ENCODE measurements at places on chromosomes 16 and 17.

- no peak for DNase-seq
Observed at GRCh38 chr16:31064882-31065461, 9.1 kb downstream of the ZNF668 start.

DNA sequence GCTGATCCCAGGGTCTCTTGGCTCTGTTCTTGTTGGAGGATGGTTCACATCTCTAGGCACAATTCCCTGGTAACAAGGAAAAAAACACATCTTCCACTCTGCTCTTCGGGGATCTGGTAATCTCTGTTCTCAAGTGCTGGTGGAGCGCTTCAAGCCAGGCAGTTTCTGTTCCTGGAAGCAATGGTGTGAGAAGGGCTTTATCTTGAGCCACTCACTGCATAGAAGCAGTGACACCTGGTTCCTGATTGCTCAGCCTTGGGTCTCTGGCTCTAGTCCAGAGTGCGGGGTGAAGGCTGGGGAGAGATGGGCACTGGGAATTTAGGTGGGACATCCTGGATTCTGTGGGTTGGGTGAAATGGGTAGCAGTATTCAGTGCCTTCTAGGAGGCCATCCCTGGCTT, 14.1 kb downstream of the AKAP1 start:
- no peak for DNase-seq

GRCh38 chr16:29644973-29645693, 17.9 kb upstream of the SPN start:
- DNase-seq, result no peak

GRCh38 chr16:87698676-87699199, 67.0 kb downstream of the KLHDC4 start:
- DNase-seq, result no peak

GRCh38 chr16:88631920-88632586, 6.3 kb upstream of the IL17C start:
- DNase-seq, result no peak

DNA sequence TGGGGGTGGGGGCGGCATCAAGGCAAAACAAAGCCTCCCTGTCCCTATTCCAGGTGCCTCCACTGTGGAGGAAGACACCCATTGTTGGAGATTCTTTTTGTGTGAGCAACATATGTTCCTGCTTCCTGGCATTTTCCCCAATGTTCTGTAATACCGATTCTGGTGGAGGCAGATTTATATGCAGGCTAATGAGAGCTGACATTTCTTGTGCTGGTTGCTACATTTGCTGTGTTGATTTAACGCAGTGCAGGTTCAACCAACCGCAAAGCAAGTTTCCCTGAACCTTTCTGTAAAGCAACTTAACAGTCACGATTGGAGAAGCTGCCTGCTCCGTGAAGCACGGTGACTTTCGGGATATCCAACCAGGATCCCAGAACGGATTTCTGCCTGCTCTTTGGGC, 260.5 kb downstream of the CBLN1 start:
- DNase-seq, result no peak

- peak; percentile 16 for DNase-seq
Observed at GRCh38 chr17:55601874-55602364, 90.7 kb upstream of the SMIM36 start.

GRCh38 chr17:73394512-73395450, 83.0 kb upstream of the CDC42EP4 start:
- DNase-seq, result no peak

DNA sequence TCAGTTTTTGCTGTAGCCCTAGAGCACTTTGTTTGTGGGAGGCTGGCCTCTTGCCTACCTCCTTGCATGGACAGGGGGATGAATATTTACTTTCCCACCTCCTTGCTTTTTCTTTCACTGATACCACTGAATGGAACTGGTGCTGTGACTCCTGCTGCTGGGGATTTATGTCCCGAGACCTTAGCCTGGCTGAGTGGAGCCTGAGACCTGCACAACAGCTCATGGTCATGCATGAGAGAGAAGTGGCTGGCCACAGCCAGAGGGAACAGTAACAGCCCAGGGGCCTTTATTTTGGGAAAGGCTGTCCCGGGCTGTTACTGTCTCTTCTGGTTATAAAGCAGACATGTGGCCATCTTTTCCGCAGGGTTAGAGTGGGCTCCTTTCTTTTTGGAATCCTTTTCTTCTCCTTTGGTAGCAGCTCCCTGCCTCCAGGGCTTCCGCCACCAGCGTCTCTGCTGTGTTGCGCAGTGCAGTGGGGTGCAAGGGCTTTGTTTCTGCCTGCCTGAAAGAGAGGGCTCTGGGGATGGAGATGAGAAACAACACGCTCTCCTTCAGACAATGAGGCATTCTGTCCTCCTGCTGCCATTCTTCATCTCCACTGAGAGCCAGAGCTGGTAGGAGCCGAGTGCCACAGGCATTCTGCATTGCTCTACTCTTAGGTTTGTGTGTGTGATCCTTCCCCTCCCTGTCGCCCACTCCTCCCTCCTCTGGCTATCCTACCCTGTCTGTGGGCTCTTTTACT, 14.5 kb downstream of the SNX11 start:
- DNase-seq, result no peak

GRCh38 chr17:56936697-56937322, 23.0 kb upstream of the TRIM25 start:
- no peak for DNase-seq

GRCh38 chr16:81029930-81030604, 5.6 kb upstream of the ATMIN start:
- DNase-seq, result no peak

DNA sequence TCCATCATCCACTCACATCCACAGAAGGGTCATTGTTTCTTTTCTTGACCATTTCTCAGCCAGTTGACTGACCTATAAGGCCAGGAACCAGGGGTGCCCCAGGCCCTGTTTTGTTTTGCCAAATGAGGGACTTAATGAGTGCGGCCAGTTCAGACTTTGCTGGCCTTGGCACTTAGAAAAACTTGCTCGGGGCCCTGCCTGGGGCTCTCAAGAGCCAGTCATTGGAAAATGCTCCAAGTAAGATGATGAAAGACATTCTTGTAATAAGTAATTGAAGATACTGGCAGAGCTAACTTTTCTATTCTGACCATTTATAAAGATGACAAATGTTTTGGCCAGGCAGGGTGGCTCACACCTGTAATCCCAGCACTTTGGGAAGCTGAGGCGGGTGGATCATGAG, 29.0 kb upstream of the CLEC18B start:
- no peak for DNase-seq

GRCh38 chr17:33583518-33584417, 290.7 kb upstream of the ASIC2 start:
- DNase-seq, result peak; percentile 27

DNA sequence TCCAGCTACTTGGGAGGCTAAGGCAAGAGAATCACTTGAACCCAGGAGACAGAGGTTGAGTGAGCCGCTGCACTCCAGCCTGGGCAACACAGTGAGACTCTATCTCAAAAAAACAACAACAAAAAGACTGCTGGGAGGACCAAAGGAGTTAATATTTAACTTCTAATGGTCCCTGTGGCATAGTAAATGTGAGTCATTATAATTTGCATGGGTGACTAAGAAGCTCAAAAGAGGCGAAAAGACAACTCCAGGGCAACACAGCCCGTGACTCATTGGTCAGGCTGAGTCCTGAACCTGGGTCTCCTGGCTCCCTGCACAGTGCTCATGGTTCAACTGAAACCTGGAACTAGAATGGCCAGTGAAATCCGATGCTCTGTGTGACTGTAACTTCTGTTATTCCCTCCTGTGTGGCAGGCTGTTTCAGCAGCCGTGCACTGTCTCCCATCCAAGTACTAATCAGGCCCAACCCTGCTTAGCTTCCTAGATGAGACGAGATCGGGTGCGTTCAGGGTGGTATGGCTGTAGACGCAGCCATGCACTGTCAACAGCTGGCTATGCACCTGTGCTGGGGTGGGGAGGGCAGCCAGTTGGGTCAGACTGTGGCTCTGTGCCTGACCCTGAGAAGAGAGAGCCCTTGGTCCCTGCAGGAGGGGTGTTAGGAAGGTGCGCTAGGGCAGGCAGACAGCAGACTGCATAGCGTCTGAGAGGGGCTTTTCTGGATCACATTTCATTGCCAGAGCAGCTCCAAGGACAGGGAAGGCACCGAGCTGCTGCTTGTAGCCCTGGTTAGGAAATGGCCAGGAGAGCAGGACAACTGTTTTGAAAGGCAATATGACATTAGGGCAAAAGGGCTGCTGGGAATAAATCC, 14.5 kb upstream of the GPRC5C start:
- no peak for DNase-seq

DNA sequence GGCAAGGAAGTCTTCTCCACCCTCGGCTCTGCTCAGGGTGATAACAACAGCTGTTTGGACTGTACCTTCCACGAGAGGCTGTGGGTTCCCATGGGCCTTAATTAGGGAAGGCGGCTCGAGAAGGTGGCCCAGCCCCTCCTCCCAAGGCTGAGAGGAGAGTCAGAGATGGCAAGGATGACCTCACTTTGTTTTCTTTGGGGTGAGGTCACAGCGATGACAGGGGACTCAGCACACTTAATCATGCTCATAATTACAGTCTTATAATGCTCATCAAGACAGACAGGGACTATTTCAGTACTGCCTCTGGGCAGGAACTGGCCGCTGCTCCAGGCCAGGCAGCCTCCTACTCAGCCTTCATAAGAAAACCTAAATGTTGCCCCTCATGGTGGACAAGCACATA, 19.7 kb downstream of the WFDC1 start:
- peak; percentile 40 for DNase-seq

- DNase-seq, result no peak
Observed at GRCh38 chr16:1580956-1581355, 30.9 kb downstream of the IFT140 start.

DNA sequence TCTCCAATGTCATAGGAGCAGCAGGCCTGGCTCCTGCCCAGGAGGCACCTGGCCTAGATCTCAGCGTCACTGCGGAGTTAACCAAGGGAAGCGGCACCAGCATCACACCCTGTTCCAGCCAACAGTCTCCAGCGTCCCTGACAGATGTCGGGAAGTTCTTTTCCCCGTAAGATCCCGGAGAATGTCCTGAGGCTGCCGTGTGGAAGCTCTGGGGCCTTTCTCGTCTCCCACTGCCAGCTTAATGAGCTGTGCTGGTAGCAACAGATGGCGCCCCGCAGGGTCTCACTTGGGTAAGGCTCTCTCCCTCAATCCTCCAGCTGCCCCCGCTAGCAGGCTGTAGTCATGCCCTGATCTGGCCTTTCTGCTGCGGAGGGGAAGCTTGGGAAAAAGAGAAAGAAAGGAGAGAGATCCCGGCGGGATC, 57.5 kb downstream of the MARCHF10 start:
- peak; percentile 50 for DNase-seq

DNA sequence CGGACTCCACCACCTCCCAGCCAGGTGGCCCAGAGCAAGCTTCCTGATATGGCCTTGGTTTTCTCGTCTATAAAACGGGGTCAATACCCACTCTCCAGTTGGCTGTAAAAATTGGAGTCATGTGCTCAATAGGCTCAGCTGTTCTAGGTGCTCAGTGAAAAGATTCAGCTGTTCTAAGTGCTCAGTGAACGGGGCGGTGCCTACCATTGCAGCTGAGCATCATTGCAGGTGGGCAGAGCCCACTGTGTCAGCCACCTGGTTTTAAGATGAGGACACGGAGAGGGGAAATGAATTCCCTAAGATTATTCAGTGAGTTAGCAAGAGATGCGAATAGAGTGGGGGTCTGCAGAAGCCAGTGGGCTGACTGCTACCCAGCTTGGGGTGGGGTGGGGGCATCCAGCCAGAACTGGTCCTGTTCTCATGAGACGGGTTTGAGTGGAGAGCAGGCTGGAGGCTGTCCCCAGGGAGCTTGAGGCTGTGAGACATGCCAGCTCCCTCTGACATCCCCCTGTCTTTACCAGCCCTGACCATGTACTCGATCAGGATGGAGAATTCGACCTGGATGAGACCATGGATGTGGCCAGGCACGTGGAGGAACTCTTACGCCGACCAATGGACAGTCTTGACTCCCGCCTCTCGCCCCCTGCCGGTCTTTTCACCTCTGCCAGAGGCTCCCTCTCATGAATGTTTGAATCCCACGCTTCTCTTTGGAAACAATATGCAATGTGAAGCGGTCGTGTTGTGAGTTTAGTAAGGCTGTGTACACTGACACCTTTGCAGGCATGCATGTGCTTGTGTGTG, 21.9 kb downstream of the STAT5A start:
- no peak for DNase-seq

- no peak for DNase-seq
Observed at GRCh38 chr16:72859581-72859980, 188.3 kb downstream of the ZFHX3 start.

- DNase-seq, result no peak
Observed at GRCh38 chr17:40473573-40474365, 27.7 kb downstream of the TNS4 start.

DNA sequence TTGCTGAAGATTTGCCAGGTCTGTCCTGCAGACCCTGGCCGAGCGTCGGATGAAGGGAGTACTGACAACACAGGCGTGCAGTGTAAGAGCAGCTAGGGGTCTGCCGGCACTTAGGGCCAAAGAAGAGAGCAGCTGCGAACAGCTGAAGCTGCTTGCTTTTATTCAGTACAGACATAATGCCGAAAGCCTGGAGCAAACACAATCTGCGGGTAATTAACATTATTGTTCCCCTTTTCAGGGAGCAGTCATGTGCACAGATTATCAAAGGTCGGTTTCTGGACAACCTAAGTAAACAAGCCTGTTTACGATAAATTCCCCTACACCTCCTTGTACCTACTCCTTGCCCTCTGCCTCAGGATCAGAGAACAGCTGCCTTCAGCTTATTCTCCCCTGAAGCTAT, 12.0 kb upstream of the KRT23 start:
- DNase-seq, result peak; percentile 26

GRCh38 chr16:11689031-11689840, 21.0 kb downstream of the SNN start:
- no peak for DNase-seq

GRCh38 chr17:4105232-4105631, 37.6 kb downstream of the ZZEF1 start:
- no peak for DNase-seq

- DNase-seq, result no peak
Observed at GRCh38 chr17:65538675-65539529, 22.5 kb downstream of the AXIN2 start.

DNA sequence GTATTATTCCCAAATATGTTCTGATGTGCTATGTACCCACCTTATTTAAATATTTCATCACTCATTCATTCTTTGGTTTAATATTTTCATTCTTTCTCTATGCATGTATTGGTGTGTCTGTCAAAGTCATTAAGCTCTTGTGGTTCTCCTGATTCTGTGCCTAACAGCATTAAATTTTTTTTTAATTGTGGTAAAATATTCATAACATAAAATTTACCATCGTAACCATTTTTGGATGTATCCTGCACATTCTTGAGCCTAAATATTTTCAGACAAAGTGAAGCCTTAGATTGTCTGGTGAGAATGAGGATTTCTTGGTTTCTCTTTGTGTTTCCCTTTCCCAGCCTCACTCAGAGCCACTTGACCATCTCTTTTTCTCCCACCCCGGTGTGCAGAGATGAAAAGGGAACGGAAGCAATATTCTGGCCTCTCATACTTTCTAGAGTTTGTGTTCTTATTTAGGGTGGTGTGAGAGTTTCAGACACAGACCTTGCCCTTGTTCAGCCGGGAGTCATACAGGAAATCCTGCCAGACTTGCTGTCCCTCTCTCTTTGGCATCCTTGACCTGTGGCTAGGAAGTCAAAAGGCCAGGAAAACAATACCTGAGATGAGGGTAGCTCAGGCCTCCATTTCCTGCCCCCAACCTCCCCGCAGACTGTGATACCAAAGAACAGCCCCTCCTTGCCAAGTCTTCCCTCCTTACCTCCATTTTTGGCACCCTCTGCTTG, 4.9 kb downstream of the CCL5 start:
- no peak for DNase-seq

- DNase-seq, result no peak
Observed at GRCh38 chr16:84308120-84308519, 13.4 kb downstream of the WFDC1 start.

GRCh38 chr17:21125862-21126261, 902 bp upstream of the DHRS7B start:
- DNase-seq, result no peak
